ENCODE measurements at places on chromosomes 16 and 17. TPM values are rescaled to one million over a fixed set of nuclear protein-coding genes. Genes with fewer than 3 reads are reported as not detected.

DNA sequence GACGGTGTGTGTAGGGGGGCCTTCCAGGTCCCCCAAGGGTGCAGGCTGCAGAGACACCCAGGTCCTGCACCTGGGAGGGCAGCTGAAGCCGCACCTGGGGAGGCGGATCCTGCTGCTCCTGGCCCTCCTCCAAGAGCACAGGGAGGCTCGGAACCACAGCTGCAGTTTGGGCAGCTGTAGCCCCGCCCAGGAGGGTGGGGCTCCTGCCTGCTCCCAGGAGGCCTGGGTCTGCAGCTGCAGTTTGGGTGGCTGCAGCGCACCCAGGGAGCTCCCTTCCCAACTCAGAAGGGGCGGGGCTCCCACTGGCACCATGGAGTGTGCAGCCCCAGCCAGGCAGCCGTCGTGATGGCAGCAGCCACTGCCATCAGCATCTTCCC lies 69.4 kb upstream of the NKD1 start:
- H3K4me3 ChIP-seq = no peak overlapping the region
- peaks cover 15% of the 10 kb centered on the region for H3K4me1 ChIP-seq
- DNase-seq = no peak
- no peak overlapping the region for H3K27ac ChIP-seq
- H3K36me3 ChIP-seq = peaks cover 2% of the 10 kb centered on the region
- H3K27me3 ChIP-seq = peaks cover 2% of the 10 kb centered on the region

DNA sequence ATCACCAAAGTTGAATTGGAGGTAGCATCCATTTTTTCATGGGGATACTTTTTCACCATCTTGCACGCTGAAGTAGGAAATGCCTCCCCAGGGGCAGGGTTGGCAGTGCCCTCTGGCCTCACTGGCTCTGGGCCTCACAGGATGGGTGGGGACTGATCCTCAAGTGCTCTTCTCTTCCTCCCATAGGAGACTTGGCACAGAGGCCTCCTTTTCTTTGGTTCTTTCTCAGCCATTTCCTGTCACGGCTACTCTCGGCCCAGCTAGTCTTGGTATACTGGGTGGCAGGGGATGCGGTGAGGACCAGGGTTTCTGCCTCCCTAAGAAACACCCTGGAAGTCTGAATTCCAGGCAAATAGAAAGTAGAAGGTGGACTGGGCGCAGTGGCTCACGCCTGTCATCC lies 58.2 kb downstream of the PECAM1 start:
- no peaks in the 10 kb centered on the region for H3K36me3 ChIP-seq
- DNase-seq = no peak
- no peaks in the 10 kb centered on the region for H3K27me3 ChIP-seq
- peaks cover under 1% of the 10 kb centered on the region for H3K4me1 ChIP-seq
- H3K27ac ChIP-seq = no peak overlapping the region

DNA sequence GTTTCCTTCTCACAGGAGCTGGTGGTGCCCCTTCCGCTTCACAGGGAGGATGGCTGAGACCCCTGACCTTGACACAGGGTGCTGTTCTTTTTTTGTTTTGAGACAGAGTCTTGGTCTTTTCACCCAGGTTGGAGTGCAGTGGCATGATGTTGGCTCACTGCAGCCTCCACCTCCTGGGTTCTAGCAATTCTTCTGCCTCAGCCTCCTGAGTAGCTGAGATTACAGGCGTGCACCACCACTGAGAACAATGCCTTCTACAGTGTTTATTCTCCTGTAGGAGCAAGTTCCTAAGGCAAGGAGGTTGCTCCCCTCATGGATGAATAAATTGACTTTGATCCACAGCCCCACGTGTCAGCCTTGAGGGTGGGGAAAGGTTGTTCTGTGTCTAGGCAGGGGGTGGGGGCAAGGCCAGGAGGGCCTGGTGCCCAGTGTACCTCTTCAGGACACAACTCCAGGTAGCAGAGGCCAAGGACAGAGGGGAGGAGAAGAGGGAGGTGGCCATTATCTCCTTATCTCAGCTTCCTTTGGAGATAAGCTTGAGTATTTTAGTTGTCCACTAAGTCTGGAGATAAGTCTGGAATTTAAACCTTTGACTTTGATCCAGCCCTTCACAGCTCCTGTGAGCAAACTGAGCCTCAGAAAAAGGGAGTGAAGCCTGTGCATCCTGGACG lies 159.4 kb downstream of the SEC14L1 start:
- H3K4me1 ChIP-seq = peaks cover 6% of the 10 kb centered on the region
- no peak for DNase-seq
- H3K27me3 ChIP-seq = no peaks in the 10 kb centered on the region
- H3K27ac ChIP-seq = no peak overlapping the region
- H3K4me3 ChIP-seq = no peak overlapping the region

DNA sequence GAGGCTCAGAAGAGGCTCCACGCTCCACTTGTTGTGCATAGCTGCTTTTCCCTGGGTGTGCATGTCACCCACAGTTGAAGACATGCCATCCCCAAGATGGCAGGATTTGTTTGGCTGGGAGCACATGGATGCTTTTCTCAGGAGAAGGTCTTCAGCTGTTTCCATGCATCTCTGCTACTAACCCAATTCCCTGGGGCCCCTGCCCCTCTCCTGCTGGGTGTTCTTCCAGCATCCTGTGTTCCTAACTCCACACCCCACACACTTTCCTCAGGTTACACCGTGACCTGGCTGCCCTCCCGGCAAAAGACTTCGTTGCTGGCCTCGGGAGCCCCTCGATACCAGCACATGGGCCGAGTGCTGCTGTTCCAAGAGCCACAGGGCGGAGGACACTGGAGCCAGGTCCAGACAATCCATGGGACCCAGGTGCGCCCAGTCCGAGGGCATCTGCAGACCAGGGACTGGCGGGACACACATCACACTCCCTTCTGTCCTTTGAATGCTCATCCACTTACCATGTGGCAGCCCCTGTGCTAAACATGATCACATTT lies 21.5 kb downstream of the ITGAL start:
- H3K27ac ChIP-seq = peak overlapping the region; percentile 20
- H3K4me1 ChIP-seq = peaks cover 31% of the 10 kb centered on the region
- H3K4me3 ChIP-seq = no peak overlapping the region

DNA sequence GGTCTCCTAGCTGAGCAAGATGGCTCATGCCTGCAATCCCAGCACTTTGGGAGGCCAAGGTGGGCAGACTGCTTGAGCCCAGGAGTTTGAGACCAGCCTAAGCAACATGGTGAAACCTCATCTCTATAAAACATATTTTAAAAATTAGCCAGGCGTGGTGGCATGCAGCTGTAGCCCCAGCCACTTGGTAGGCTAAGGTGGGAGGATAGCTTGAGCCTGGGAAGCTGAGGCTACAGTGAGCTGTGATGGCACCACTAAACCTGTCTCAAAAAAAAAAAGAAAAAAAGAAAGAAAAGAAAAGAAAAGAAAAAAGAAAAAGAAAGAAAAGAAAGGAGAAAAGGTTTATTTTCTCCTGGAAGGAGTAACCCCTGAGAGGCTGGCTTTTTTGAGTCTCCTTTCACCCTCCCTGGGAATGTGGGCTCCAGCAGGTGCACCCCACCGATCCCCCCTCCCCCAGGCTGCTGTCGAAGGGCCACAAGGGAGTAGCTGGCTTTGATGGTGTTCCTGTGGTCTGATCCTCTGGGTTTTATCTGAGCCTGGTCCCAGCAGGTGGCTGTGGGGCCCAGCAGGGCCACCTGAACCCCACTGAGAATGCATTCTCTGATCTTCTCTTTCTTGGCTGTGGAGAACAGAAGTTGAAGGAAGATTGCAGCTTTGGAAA lies 29.9 kb upstream of the TNRC6C start:
- H3K27me3 ChIP-seq = no peaks in the 10 kb centered on the region
- H3K36me3 ChIP-seq = no peaks in the 10 kb centered on the region
- H3K27ac ChIP-seq = no peak overlapping the region
- H3K4me1 ChIP-seq = peaks cover 33% of the 10 kb centered on the region
- H3K4me3 ChIP-seq = no peak overlapping the region

The TMEM235 gene
- not detected for total RNA-seq

The HLF gene
- 23.9 TPM for total RNA-seq

- peaks cover 9% of the 10 kb centered on the region for H3K4me1 ChIP-seq
- peaks cover 35% of the 10 kb centered on the region for H3K27me3 ChIP-seq
- no peak overlapping the region for H3K27ac ChIP-seq
- DNase-seq = no peak
- no peaks in the 10 kb centered on the region for H3K36me3 ChIP-seq
These were observed 16.1 kb downstream of the TLE7 start for GRCh38 chr16:71425746-71426068.

GRCh38 chr17:42107597-42108576 lies 4.6 kb downstream of the DHX58 start:
- peaks cover 28% of the 10 kb centered on the region for H3K4me1 ChIP-seq
- H3K36me3 ChIP-seq = no peaks in the 10 kb centered on the region

- H3K27me3 ChIP-seq = no peaks in the 10 kb centered on the region
- H3K27ac ChIP-seq = no peak overlapping the region
- no peaks in the 10 kb centered on the region for H3K36me3 ChIP-seq
These were observed 7.0 kb upstream of the MYH2 start for GRCh38 chr17:10556301-10557005.

DNA sequence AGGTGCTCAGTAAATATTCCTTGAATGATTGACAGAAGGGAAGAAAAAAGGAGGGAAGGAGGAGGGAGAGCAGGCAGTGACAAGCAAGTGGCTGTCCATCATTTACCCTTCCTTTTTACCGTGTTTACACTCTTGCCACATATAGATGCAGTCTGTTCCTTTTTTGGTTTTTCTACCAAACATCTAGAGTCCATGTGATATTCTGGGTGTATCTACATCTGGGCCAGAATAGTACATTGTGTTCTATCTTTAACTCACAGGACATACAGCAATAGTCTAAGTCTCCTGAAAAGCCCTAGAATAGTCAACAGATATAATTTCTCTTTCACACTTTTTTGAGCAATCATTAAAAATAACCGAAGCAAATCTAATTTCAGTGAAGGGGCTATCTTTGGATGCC lies 33.5 kb downstream of the KCNJ2 start:
- H3K4me1 ChIP-seq = no peaks in the 10 kb centered on the region
- no peaks in the 10 kb centered on the region for H3K36me3 ChIP-seq
- no peak overlapping the region for H3K27ac ChIP-seq
- no peak overlapping the region for H3K4me3 ChIP-seq

DNA sequence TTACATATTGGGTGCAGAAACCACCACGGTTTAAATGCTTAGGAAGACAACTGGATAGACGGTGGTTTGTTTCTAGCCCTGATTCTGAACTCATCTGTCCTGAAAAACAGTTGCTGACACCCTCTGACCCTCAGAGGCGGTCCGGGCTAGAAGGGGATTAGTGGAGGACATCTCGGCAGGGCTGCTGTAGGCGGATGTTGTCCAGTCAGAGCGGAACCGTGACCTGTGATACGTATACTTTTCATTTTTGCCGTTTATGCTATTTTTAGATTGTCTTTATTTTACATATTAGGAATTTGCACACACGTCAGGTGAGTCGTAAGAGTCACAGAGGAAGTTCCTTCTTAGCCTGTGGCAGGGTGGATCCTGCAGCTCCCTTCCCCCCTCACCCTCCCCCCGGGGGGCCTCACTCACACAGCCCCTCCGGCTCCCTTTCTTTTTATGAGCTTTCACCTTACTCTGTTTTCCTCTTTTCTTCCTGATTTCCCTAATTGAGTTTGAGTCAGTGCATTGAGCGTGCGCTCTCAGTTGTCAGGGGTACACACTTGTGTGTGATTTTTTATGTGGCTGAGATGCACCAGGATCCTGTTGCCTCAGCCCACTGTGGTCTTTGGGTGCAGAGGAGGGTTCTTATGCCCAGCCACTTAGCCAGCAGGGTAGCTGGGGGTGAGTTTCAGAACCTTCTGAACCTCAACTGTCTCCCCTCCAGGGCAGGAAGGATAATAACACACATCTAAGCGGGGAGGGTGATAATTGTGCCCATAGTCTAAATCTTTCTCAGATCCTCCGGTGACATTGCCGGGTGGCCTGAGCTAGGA lies 211.1 kb upstream of the CHMP6 start:
- H3K27me3 ChIP-seq = no peaks in the 10 kb centered on the region
- H3K4me1 ChIP-seq = peaks cover 77% of the 10 kb centered on the region
- H3K36me3 ChIP-seq = peaks cover 12% of the 10 kb centered on the region
- peak; percentile 45 for DNase-seq

GRCh38 chr17:44786551-44787081 lies 27.8 kb downstream of the ADAM11 start:
- no peak overlapping the region for H3K27ac ChIP-seq
- no peaks in the 10 kb centered on the region for H3K4me1 ChIP-seq
- DNase-seq = no peak
- H3K4me3 ChIP-seq = no peak overlapping the region
- H3K36me3 ChIP-seq = no peaks in the 10 kb centered on the region

DNA sequence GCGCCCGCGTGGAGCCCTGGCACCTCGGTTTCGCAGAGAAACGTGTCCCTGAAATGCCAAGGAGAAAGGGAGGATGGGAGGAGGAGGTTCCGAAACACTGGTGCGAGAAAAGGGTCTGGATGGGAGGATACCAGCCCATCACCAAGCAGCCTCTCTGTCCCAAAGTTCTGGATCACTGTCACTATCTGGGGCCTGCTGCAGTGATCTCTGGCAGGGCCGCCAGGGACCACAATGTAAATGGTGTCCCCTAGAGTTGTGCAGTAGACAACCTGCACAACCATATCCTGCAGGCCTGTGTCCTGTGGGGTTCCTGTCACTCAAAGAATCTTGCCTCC lies 229.3 kb downstream of the C16orf78 start:
- H3K27me3 ChIP-seq = peaks cover 9% of the 10 kb centered on the region
- H3K4me3 ChIP-seq = no peak overlapping the region
- H3K36me3 ChIP-seq = no peaks in the 10 kb centered on the region
- DNase-seq = no peak
- H3K4me1 ChIP-seq = no peaks in the 10 kb centered on the region

- H3K36me3 ChIP-seq = peaks cover 2% of the 10 kb centered on the region
- no peak for DNase-seq
- H3K27ac ChIP-seq = no peak overlapping the region
- H3K27me3 ChIP-seq = no peaks in the 10 kb centered on the region
- H3K4me1 ChIP-seq = peaks cover 25% of the 10 kb centered on the region
These were observed 12.7 kb downstream of the MNT start for GRCh38 chr17:2388020-2388682.

GRCh38 chr17:77696721-77697460 lies 261.6 kb upstream of the TNRC6C start:
- no peak for DNase-seq
- no peak overlapping the region for H3K4me3 ChIP-seq
- peaks cover 27% of the 10 kb centered on the region for H3K4me1 ChIP-seq
- peaks cover 3% of the 10 kb centered on the region for H3K36me3 ChIP-seq
- no peak overlapping the region for H3K27ac ChIP-seq
- H3K27me3 ChIP-seq = peaks cover 7% of the 10 kb centered on the region

- H3K27ac ChIP-seq = no peak overlapping the region
- H3K4me1 ChIP-seq = no peaks in the 10 kb centered on the region
- H3K27me3 ChIP-seq = no peaks in the 10 kb centered on the region
These were observed 60.7 kb downstream of the HS3ST3A1 start for GRCh38 chr17:13541032-13541480.

GRCh38 chr17:34307110-34307509 lies 12.1 kb upstream of the CCL8 start:
- no peaks in the 10 kb centered on the region for H3K36me3 ChIP-seq
- H3K4me3 ChIP-seq = no peak overlapping the region
- DNase-seq = no peak
- no peak overlapping the region for H3K27ac ChIP-seq

DNA sequence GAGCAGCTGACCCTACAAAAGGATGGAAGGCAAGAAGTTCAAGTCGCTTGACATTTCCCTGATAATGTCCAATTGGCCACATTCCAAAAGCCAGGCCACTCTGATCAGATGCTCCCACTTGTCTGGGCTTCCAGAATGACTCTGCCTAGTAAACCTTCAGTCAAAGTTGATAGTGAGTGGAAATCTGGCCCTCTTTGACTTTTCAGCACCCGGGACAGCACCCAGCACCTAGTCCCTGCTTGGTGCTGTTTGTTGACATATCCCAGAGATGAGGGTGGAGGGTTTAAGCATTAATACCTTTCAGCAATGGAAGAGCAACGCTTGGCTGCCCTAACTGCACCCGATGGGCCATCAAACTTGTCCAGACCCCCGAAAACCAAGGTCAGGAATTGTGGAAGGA lies 131.3 kb downstream of the AIPL1 start:
- H3K4me1 ChIP-seq = no peaks in the 10 kb centered on the region
- H3K27me3 ChIP-seq = peaks cover 30% of the 10 kb centered on the region
- H3K4me3 ChIP-seq = no peak overlapping the region
- peak; percentile 9 for DNase-seq

Measured in activated T-cell treated with anti-CD3 and anti-CD28 coated beads, Interleukin-2, amount 50 U/mL, for 72 hours (primary cell).